Mesothelial cell of epicardium (in vitro differentiated cells): ENCODE measurements at places on chromosomes 7 and 10. TPM values are rescaled to one million over a fixed set of nuclear protein-coding genes. Genes with fewer than 3 reads are reported as not detected.

GRCh38 chr10:7159928-7160327, 250.9 kb downstream of the SFMBT2 start:
- no peak for DNase-seq

- no peak for DNase-seq
These were observed 335.2 kb upstream of the NPSR1 start for GRCh38 chr7:34322841-34323240.

DNA sequence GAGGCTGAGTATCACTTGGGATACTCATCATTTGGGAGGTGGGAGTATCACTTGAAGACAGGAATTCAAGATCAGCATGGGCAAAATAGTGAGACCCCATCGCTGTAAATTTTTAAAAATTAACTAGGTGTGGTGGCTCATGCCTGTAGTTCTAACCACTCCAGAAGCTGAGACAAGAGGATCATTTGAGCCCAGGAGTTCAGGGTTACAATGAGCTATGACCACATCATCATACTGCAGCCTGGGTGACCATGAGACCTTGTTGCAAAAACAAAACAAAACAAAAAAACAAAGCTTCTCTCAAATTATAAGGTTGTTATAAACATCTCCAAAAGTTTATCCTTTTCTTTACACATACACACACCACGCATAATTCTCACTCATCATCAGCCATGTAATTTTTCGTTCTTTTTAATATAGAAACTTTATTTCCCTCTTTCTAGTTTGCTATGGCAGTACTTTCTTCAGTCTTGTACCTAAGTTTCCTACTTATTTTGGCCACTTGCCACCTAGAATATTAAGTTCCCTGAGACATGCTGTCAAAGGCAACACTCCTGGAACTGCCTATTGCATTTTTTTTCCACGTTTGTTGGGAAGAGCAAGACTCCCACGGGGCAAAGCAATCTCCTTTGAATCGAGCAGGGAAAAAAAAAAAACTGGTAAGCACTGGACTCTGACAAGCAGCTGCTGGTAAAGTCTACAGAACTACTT, 37.1 kb downstream of the SKIDA1 start:
- no peak for DNase-seq

- no peak for DNase-seq
These were observed 553.0 kb downstream of the GRM8 start for GRCh38 chr7:126699707-126700106.

TFEC gene
- total RNA-seq = 0.11 to 0.49 TPM (median 0.44 TPM) in 3 replicates
